ENCODE measurements at places on chromosomes 2 and 18. TPM values are rescaled to one million over a fixed set of nuclear protein-coding genes. Genes with fewer than 3 reads are reported as not detected.

The DLGAP1 gene
- total RNA-seq = 3.7 TPM

The OXER1 gene
- total RNA-seq = 2.8 TPM

The SMPD4 gene
- total RNA-seq = 79.6 TPM

The SKOR2 gene
- total RNA-seq = 0.81 TPM

The OSR1 gene
- 55.7 TPM for total RNA-seq

The PAX8 gene
- total RNA-seq = 2.1 TPM

The BCL2 gene
- total RNA-seq = 21.9 TPM

DNA sequence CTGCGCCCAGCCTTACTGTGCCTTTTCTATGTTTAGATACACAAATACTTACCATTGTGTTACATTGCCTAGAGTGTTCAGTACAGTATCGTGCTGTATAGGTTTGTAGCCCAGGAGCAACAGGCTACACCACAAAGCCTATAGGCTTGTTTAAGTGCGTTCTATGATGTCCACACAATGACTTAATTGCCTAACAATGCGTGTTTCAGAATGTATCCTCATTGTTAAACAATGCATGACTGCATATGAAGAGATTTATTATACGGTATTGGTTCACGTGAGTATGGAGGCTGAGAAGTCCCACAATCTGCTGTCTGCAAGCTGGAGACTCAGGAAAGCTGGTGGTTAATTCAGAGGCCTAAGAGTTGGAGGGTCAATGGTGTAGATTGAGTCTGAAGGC, 46.1 kb upstream of the MGAT4A start:
- no peak for DNase-seq

DNA sequence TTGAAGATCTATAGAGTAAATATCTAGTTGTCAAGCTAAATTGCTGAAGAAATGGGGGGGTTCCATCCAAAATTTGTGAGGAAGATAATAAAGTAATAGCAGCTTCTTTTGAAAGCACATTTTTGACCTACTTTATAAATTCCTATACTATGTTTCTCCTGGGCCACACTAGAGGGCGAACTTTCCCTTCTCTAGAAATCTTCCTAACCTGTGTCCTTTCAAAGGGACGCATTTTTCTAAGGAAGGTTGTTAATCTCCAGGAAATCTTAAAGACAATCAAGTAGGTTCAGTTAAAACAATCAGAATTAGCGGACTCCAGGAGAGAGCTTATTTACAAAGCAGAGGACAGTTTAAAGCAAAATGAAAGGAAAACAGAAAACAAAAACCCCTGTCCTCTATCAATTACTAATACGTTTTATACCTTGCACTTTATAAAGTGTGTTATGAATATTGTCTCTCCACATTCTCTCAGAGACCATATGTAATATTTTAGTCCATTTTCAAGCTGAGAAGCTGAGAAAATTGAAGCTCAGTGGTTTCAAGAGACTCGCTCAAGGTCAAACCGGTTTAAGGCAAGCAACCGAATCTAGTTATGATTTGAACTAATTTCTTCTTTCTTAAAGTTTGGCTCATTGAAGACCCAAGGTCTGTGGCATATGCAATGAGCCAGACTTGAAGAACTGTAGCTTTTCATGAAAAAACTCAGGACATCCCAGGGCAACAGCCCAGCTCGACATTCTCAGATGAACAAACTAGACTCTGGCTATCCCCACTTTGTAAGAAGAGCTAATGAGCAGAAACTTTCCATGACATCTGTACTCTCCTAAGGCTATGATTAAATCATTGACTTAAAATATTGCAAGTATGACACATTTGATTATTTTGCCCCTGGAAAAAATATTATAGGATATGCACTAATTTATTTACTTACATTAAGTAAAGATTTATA, 273.6 kb downstream of the PAX3 start:
- no peak for DNase-seq

DNA sequence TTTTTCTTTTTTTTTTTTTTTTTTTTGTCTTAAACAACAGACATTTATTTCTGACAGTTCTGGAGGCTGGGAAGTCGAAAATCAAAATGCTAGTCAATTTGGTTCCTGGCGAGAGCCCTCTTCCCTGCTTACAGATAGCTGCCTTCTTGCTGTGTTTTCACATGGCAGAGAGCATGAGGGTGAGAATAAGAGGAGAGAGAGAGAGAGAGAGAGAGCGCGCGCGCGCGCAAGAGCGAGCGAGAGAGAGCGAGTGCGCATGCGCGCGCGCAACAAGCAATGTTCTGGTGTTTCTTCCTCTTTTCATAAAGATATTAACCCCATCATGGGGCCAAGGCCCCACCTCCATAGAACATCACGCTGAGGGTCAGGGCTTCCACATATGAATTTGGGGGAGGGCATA, 20.9 kb downstream of the MTCL1 start:
- DNase-seq = no peak

GRCh38 chr2:70831861-70832260, 3.8 kb downstream of the CD207 start:
- no peak for DNase-seq

DNA sequence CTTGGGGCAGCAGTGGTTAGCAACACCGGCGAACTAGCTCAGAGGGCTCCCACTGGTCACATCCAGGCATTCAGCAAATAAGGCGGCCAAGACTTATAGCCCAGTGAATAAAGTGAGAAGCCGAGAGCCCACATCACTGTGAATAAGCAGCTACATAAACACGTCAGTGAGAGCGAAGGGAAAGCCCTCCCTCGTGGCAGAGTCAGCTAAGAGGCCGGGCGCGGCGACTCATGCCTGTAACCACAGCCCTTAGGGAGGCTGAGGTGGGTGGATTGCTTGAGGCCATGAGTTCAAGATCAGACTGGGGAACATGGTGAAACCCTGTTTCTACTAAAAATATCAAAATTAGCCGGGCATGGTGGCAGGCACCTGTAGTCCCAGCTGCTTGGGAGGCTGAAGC, 5.2 kb downstream of the D2HGDH start:
- DNase-seq = no peak

GRCh38 chr2:110869472-110870446, 137.4 kb downstream of the ACOXL start:
- no peak for DNase-seq

- DNase-seq = no peak
These were observed 77.5 kb upstream of the ASB18 start for GRCh38 chr2:236341721-236342120.

DNA sequence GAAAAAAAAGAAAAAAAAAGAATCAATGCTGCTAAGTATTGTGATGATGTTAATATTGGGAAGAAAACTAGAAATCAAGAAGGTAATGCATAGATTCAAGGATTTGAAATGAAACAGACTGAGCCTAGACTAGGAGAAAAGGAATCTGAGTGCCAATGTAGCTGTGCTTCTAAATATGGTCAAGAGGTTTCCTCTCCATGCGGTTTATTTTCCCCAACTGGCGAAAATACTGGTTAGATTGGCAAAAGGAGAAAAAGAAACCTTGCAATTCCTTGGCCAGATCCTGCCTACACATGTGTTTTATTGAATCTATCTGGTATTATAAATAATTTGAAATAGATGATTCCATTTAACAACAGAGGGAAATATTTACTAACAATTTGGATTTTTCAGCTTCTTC, 5.7 kb downstream of the SCN3A start:
- no peak for DNase-seq

- no peak for DNase-seq
These were observed 118.8 kb downstream of the SH3RF3 start for GRCh38 chr2:109247812-109248211.

GRCh38 chr2:212873256-212873655, 278.2 kb downstream of the IKZF2 start:
- DNase-seq = no peak

- peak; percentile 4 for DNase-seq
These were observed 20.7 kb upstream of the NT5DC4 start for GRCh38 chr2:112699984-112700667.

DNA sequence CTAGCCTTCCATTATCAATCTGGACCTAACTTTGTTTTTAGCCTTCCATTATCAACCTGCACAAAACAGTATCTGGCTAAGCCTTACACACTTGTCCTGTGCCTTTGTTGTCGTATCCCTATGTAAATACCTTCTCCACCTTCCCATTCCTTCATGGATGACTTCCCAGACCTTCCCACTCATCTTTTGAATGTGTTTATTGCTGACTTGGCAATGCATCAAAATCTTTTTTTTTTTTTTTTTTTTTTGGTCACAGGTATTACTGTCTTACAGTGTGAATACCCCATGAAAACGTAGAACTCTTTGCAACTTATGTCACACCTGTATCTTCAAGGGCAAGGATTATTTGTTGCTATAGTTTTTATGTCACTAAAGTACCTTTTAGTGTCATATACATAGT, 25.7 kb downstream of the RPE start:
- DNase-seq = no peak

Measured in type B pancreatic cell (in vitro differentiated cells).